A673 (cell line): ENCODE measurements at places on chromosomes 11 and 22. TPM values are rescaled to one million over a fixed set of nuclear protein-coding genes. Genes with fewer than 3 reads are reported as not detected.
A peak's percentile ranks its signal among the peaks of the same experiment; 100 is the strongest.

GRCh38 chr22:36175892-36176291, 15.3 kb upstream of the APOL3 start:
- no peak for DNase-seq

DNA sequence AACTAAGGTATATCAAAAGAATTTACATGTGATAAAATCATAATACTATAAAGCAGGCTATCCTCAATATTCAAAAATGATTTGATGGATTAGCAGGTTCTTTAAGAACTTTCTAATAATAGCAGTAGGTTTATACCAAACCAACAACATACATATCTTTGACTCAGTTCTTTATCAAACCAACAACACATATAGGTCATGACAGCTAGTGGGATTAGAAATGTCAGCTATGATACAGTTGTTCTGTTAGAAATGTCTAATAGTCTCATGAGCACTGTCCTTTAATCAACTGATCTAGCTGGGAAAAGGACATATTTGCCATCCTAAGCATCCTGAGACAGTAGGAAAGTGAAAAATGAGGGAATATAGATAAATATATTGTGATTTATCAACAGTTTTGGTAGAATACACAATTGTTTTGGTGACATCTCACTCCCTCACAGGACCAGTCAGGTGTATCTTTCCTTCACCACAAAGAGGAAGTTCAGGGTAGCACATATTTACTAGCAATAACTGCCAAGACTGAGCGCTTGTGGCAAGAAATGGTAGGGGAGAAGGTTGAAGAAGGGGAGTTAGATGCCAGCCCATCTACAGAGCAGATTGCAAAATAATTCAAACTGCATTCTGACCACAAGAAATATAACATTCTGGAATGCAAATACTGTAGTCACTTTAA, 90.8 kb upstream of the APOA1 start:
- DNase-seq: no peak

DNA sequence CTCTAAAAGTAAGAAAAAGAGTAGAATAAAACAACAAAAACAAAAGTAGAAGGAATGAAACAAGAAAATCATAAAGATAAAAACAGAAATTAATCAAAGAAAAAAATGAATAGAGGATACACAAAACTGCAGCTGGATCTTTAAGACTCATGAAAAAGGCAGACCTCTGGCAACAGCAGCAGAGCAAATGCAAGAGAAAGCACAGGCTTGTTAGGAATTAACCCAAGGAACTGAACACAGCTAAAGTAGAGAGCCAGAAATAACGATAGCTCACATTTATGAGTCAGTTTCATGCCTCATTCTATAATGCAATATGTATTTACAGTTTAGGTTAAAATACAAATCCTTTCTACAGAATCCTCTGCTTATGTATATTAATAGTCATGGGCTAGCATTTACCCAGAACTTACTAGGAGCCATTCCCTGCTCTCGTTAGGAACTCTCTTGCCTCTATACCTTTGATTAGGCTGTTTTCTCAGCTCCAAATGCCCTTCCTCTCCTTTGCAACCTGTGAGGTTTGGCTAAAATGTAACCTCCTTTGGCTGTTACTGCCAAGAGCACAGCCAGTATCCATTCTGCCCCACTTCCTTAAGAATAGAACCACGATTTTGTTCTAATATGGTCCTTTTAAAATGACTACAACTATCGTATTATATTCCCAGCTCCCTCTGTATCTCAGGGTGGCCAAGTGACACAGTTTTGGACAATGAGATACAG, 38.3 kb upstream of the NFAM1 start:
- DNase-seq: no peak

GRCh38 chr11:87803748-87804147, 371.5 kb downstream of the RAB38 start:
- DNase-seq: no peak

GRCh38 chr11:66042227-66042995, 6.5 kb downstream of the GAL3ST3 start:
- DNase-seq: no peak

GRCh38 chr22:41517172-41518047, 26.9 kb downstream of the POLR3H start:
- DNase-seq: peak; percentile 74

- no peak for DNase-seq
Measured at GRCh38 chr11:10441652-10442503, 13.2 kb upstream of the AMPD3 start.

DNA sequence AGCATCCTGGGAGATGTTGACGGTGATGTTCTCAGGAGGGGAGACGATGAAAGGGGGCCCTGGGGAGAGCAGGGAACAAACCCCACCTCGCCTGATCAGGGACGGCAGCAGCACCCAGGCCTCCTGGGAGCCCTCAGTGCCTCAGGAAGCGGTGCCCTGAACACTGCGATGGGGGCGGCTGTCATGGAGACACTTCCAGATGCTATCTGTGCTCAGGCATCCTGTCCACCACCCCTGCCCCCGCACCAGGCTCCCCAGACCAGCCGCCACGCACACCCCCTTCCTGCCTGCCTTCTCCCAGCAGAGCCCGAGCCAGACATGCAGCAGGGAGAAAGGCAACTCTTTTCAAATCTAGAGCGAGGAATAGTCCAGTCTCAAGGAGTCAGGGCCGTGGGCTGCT, 20.6 kb downstream of the IGSF9B start:
- DNase-seq: no peak

DNA sequence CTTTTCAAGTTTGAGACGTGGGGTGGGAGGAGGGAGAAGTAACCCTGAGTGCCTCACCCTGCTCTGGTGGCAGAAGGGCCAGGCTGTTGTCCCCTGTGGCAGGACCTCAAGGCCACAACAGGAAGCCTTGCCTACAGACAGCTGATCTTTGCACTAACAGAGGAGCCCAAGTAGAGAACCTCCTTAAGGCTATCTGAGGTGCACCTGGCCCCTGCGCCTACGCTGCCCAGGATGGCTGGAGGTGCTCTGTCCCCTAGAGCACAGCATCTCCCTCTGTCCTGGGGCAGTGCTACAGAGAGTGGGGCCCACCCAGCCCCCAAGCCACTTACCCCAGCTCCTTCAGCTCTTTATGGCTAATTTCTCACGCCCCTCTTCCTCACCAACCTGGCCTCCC, 27.0 kb downstream of the MYO7A start:
- no peak for DNase-seq

- peak; percentile 24 for DNase-seq
Measured at GRCh38 chr11:80320226-80320625, 879.4 kb upstream of the TENM4 start.

GRCh38 chr11:35077709-35078469, 61.1 kb upstream of the CD44 start:
- DNase-seq: peak; percentile 52

GRCh38 chr11:41201156-41201555, 258.3 kb downstream of the LRRC4C start:
- DNase-seq: peak; percentile 86

- no peak for DNase-seq
Measured at GRCh38 chr11:593347-593746, 17.1 kb downstream of the PHRF1 start.

- DNase-seq: no peak
Measured at GRCh38 chr11:98964146-98964545, 56.6 kb upstream of the CNTN5 start.

DNA sequence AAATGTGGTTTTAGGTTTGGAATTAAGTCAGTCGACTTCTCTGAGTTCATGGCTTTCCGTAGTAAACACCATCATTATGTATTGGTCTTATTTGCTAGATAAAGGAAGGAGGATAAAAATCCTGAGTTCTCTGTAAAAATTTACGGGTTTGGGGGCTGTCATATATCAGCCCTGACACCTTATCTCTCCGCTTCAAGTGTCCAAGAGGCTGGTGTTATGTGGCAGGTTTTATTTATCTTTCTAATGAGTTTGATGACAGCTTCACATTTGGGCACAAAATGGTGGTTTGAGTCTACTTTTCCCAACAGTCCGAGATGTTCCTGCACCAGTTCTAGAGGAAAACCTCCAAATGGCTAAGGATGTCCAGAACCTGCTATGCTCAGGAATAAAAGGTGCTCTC, 67.3 kb upstream of the VSTM5 start:
- DNase-seq: no peak

DNA sequence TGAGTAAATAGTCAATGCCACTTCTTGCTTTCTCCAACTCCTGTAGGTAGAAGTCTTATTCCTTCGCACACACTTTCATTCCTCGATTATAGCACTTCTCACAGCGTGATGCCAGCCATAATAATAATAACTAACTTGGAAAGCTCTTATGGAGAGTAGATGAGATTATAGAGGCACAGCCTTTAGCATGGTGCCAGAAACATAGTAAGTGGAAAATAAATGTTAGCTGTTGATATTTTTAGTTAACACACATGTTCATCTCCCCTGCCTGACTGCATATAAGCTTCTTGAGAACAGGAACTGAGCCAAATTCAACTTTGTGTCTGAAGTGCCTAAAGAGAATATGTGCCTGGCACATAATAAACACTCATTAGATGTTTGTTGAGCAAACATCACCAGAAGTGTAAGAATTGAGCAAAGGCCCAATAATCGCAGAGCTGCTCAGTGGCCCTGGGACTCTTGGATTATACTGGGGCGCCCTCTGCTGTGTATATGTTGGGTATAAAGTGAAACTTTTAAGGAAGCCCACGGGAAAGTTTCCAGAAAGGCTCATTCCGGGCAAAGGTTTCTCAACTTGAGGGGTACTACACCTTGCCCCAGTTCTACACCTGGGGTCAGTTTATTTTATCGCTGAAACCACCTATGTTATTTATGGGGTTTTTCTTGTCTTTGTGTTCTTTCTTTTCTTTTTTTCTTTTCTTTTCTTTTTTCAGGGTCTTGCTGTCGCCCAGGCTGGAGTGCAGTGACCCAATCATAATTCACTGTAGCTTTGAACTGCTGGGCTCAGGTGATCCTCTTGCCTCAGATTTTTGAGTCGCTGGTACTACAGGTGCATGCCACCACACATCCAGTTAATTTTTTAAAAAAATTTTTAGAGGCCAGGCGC, 22.3 kb downstream of the SLN start:
- peak; percentile 83 for DNase-seq

DNA sequence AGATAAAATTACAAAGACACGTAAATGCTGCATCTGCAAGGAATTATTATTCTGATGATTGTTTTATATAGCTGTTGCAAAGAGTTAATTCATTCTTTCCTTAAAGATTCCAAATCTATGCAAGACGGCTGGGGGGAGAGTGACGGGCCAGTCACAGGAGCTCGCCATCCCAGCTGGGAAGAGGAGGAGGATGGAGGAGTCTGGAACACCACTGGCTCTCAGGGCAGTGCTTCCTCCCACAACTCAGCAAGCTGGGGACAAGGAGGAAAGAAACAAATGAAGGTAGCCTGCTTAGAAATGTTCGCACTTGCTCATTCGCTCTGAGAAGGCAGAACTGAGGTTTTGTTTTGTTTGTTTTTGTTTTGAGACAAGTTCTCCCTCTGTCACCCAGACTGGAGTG, 73.0 kb upstream of the ADSL start:
- no peak for DNase-seq

SCARF2 gene
- total RNA-seq: 1.4 and 1.7 TPM in 2 replicates

MGAT3 gene
- total RNA-seq: 2.7 and 5.8 TPM in 2 replicates

BIK gene
- total RNA-seq: 1.8 and 2.0 TPM in 2 replicates

CWF19L2 gene
- 23.3 and 26.3 TPM in 2 replicates for total RNA-seq

HYLS1 gene
- 16.3 and 18.8 TPM in 2 replicates for total RNA-seq

JAML gene
- not detected in 2 replicates for total RNA-seq

TBX1 gene
- 3.6 and 4.7 TPM in 2 replicates for total RNA-seq

GLB1L2 gene
- 21.7 and 22.6 TPM in 2 replicates for total RNA-seq

ENTHD1 gene
- total RNA-seq: not detected in 2 replicates

SEC14L6 gene
- total RNA-seq: not detected in 2 replicates
